NAMALWA (cell line): ENCODE measurements at places on chromosomes 16 and 17.

DNA sequence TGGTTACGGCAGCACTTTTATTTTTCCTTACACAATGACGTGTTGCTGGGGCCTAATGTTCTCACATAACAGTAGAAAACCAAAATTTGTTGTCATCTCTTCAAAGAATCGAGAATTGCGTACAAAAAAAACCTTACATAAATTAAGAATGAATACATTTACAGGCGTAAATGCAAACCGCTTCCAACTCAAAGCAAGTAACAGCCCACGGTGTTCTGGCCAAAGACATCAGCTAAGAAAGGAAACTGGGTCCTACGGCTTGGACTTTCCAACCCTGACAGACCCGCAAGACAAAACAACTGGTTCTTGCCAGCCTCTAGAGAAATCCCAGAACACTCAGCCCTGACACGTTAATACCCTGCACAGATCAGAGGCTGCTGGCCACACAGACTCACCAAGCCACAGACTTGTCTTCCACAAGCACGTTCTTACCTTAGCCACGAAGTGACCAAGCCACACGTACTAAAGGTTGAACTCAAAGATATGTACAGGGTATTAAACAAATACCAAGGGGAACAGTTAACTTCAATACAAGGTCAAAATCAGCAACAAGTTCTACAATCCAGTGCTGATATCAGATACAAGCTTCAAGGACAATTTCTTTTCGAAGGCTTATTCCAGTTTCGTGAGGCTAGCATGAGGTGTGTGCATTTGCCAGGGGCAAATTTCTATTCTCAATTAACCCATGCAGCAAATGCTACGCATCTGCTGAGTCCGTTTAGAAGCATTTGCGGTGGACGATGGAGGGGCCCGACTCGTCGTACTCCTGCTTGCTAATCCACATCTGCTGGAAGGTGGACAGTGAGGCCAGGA, 2.4 kb downstream of the ACTG1 start:
- no peak for DNase-seq

- DNase-seq, result no peak
Observed at GRCh38 chr16:8727131-8727806, 52.9 kb downstream of the ABAT start.

- DNase-seq, result peak; percentile 35
Observed at GRCh38 chr17:17300624-17301568, 2.3 kb upstream of the NT5M start.

- DNase-seq, result no peak
Observed at GRCh38 chr17:75642784-75643642, 9.8 kb downstream of the SMIM5 start.

DNA sequence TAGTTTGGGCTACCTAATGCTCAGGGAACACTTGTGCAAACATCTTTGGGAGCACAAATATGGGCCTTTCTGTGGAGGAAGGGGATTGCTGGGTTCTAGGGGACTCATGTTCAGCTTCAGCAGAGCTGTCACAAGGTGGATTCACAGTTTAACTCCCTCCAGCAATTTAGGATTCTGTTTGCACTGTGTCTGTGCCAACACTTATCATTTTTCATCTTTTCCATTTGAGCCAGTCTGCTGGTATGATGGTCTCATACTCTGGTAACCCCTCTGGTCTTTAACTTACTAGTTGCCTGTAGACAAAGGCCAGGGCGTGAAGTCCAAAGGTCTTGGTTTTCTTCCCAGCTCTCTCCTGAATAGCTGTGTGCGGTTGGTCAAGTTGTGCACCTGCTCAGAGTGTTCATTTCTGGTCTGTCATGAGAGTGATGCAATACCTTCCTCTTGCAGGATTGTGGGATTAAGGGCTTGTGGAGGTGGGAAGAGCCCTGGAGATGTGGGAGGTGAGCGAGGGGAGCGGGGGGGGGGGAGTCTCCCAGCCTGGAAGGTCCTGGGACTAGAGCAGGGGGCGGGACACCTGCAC, 152.6 kb downstream of the CMIP start:
- DNase-seq, result no peak

GRCh38 chr16:54847207-54847606, 83.5 kb upstream of the IRX5 start:
- DNase-seq, result no peak

- DNase-seq, result peak; percentile 15
Observed at GRCh38 chr16:25893332-25893731, 201.6 kb downstream of the HS3ST4 start.

DNA sequence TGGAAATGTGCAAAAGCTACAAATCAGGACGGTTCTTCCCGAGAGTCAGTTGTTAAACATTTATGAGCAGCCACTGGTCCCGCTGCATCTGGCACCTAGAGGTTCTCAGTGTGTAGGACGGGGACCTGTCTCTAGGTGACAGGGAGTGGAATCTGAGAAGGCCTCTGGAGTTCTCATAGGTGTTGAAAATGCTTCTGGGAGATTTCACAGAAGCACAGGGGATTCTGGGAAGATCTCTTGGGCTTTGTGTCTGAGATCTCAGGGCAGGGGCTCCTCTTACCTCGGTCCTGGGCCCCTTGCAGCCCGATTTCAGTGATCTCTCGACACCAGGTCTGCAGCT, 8.9 kb downstream of the ALOX15 start:
- no peak for DNase-seq

DNA sequence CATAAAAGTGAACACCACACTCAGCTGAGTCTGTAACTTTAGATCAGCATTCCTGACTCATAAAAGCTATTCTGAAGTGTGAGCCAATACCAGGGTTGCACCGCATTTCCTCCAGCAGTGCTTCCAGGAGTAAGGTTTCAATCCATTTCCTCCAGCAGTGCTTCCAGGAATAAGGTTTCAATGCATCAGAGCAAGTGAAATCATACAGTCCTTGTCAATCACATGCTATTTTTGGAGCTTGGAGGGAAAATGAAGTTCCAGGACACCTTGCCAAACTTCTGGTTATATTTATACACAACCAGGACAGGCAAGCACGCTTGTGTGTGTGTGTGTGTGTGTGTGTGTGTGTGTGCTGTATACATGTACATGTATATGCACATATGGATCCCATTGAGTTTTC, 327.6 kb downstream of the GRIN2A start:
- no peak for DNase-seq
